ENCODE measurements at places on chromosomes 11 and 22.

DNA sequence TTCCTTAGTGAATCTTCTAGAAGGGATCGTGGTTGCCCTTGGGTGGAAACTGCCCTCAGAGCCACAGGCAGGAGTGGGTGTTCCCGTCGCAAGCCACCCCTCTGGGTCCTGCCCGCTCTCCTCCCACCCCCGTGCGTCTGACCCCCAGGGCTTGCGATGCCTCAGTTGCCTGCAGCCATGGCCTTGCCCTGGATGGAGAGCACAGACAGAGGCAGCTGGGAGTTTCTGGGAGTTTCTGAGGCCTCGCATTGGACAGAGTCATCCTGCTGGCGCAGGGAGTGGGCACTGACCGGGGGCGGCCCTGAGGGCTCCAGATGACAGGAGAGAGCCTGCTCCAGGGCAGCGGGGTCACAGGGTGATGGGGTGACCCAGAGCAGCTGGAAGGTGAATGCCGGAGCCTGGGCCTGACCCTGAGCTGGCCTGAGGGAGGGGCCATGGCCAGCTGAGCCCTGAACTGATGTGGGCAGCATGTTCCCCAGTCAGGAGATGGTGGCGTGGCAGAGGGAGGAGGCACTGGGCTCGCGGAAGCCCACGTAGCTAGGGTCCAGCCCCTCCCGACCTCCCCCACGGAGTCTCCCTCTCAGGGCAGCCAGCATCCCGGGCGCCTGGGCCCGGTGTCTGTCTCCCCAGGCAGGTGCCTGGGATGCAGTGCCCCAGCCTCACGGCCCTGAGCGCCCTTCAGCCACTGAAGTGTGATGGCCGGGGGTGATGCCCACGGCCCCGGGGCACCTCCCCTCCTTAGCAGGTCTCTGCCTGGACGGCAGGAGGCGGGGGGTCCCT is 1236.2 kb downstream of the BRD1 start:
- DNase-seq: no peak

DNA sequence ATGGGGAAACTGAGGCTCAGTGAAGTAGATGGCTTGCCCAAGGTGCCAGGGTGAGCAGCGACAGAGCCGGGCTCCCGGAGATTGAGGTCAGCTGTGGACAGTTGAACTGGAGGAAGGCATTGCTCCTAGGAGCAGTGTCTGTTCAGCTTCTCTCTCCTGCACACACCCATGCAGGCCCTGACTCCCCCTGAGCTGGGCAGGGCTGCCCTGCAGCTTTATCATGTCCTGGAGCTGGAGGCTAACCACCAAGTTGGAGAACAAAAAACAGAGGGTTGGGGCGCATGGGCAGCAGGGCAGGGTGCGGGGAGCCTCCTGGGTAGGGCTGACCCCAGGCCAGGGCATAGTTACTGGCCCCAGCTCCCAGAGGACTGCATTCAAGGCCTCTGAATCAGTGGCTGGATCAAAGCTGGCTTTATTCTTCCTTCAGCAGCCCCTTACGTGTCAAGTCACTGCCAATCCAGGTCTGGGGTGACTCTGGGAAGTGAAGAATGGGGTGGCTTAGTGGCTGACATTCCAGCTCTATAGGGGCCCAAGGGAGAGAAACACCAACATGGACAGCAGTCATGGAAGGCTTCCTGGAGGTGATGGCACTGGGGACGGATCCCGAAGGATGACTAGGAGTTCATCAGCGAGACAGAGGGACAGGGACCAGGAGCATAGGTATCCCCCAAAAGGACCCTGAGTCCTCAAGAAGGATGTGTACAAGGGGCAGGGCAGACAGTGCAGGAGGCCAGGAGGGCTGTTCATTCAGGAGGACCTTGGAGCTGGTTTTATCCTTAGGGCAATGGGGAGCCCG is 83.8 kb downstream of the CACNA1I start:
- no peak for DNase-seq

DNA sequence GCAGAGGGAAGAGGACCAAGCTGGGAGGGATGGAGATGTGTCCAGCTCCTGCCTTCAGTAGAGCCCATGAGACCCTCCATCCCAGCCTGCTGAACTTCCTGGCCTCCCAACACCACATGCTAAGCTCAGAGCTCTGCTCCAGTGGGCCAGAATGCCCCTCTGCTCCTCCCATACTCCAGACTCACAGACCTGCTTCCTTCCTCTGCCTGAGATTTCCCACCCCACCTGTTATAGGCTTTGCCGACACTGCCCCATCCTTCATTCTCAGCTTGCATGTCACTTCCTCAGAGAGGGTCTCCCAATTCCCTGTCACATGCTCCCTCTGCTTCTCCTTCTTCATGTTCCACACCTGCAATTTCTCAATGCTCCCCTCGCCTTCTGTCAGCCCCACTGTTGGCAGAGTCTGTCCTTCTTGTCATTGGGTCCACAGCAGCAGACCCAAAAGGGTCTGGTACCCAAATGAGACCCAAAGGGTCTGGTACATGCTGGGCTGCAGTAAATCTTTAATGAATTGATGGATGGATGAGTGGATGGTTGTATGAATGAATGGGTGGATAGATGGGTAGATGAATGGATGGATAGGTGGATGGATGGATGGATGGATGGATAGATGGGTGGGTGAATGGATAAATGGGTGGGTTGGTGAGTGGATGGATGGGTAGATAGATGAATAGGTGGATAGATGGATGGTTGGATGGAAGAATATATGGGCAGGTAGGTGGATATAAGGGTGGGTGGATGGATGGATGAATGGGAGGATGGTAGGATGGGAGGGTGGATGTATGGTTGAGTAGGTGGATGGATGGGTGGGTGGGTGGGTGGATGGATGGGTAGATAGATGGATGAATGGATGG is 105.3 kb upstream of the FGF3 start:
- DNase-seq: no peak

DNA sequence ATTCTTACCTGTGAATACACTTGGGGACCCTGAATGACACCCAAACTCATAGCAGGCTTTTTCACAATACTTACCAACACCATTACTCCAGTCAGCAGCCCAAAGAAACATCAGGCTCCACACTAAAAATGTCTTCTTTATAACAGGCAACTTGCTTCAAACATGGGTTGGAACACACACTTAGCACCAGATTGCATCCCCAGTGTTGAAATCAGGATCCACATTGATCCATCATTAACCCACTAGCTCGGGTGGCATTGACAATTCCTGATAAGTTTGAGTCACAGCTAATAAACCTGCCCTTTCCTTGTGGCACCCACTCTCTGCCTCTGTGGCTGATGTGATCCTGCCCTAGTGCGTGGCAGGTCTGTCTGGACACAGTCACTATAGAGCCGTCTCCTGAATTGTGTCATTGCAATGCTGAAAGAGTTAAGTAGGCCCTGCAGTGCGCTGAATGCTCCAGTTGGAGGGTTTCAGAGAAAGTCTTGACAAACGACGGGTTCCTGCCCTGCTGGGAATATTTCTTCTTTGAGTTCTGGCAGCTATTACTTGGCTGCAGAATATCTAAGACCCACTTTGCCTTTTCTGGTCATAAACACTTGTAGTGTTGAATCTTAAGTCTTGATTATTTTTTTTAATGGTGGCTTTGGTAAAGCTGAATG is 19.6 kb upstream of the C11orf96 start:
- DNase-seq: no peak

DNA sequence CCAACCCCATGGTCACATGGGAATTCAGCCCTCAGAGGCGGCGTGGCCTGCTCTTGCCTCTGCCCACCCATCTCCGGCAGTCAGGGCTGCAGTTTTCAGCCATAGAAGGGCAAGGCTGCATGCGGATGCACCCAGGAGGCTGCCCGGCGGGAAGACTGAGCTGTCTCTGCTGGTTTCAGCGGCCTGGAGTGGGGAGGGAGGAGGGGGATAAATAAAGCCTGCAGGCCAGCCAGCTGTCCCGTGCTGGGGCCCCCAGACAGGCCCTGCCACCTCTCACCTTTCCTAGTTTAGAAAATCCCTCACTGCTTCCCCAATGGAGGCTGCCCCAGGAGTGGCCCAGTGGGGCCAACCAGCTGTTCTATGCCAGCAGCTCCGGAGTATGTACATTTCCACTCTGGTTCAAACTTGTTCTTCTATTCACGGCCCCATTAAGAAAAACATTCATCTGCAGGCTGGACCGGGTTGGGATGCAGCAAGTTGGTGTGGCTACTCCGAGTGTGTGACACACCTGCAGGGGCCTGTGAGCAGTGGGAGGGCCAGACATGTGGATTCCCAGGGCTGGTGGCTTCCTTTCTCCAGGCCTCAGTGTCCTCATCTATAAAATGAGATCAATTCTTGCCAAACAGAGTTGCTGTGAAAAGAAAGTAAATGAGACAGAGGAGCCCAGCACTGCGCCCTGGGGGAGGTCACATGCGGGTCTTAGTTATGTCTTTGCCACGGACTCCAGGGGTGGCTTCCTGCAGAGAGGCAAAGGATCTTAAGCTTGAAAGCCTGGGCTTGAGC is 5.0 kb downstream of the MICALL1 start:
- DNase-seq: no peak

- DNase-seq: no peak
These were observed 2.2 kb downstream of the LRFN4 start for GRCh38 chr11:66858939-66859685.

- DNase-seq: no peak
These were observed 66.7 kb upstream of the DBX1 start for GRCh38 chr11:20226933-20227332.

DNA sequence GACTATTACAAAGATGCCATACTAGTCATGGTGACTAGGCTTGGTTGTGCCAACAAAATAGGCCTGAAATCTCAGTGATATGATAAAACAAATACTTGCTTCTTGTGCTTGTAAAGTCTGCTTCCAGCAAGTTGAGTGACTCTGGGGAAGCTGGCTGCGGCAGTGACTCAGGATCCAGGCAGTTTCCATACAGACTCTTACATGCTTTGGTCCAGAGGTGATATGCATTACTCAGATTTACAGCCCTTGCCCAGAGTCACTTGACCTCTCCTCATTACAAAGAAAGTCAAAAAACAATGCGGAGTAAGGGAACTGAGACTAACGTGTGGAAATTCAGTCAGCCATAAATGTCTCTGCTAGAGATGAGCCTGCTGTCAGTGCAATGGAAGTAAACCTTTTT is 387.5 kb downstream of the KCNA4 start:
- peak; percentile 27 for DNase-seq

GRCh38 chr11:65884716-65885092 is 3.6 kb downstream of the FIBP start:
- peak; percentile 67 for DNase-seq

DNA sequence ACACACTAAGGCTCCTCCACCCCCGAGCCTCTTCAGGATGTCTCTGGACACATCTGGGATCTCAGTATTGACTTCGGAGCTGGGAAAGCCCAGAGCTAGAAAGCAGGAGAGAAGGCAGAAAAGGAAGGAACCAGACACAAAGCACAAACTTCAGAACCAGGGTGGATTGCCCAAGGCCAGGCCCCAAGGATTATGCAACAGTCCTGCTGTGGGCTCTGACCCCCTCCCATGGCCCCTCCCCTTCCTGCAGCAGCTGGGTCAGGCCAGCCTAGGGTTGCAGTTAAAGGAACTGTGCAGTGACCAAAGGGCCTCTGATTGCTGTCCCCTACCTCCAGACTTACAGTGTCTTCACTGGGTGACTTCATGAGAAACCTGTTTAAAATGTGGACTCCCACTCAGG is 5.3 kb downstream of the KCNE3 start:
- peak; percentile 57 for DNase-seq

GRCh38 chr11:68667511-68668500 is 16.5 kb upstream of the GAL start:
- DNase-seq: no peak

- no peak for DNase-seq
These were observed 11.5 kb downstream of the CLMP start for GRCh38 chr11:123183391-123184099.

GRCh38 chr11:94595076-94595475 is 27.9 kb downstream of the PIWIL4 start:
- no peak for DNase-seq

DNA sequence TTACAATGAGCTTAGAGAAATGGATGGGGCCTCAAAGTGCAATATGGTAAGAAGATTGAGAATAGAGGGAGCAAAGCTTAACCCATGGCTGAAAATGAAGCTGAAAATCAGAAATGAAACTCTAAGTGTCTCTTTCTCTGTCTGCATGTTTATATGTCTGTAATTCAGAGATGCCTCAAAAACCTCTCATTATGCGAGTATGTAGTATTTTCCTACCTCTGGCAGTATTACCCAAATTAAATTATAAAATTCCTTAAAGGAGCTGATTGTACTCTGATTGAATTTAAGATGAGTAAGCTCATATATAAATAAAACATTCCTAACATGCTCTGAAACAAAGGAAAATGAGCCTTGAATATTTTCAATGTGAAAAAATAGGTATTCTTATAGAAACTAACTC is 39.8 kb upstream of the PRSS23 start:
- DNase-seq: no peak

DNA sequence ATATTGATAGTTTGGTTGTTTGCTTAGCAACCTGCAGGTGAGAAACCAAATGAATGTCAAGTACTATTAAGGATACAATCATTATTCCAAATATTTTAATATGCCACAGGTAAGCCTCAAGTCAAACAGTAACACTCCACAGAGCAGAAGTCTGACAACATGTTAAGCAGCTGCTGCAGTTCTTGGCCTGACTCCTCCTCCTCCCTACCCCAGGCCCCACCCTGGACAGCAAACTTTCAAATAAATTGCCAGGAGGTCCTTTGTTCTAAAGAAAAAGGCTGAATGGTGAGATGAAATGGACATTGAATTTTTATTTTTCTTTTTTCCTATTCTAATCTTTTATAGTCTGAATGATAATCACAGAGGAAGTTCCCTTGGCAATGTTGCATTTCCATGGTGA is 260.0 kb upstream of the POU2AF2 start:
- no peak for DNase-seq

DNA sequence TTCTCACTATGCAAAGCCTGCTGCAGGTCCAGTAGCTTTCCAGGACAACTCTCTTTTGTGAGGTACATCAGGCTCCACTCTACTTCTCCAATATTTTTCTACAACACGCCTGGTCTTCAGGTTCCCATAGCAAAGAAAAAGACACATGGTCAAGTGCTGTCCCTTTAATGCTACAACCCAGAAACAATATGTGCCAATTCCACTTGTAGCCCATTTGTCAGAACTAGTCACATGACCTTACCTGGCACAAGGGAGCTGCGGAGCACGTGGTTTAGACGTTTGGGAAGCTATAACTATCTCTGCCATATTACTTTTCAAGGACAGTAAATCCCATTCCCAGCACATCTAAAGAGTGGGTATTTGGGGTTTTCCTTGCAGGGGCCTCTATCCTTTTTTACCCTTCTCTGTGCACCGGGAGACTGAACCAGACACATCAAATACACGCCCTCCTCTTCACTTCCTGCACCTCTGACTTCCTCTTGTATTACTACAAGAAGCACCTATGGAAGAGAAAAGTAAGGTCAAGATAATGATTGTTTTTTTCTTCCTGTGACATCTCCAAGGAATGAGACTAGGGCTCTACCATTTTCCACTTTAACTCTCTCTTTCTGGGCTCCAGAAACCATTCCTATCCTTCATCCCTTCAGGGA is 237.6 kb downstream of the ETS1 start:
- DNase-seq: no peak

- peak; percentile 42 for DNase-seq
These were observed 1.1 kb downstream of the HYOU1 start for GRCh38 chr11:119055901-119056300.

GRCh38 chr11:122155765-122156527 is 39.9 kb upstream of the BLID start:
- DNase-seq: no peak

- DNase-seq: peak; percentile 22
These were observed 98.2 kb downstream of the LDLRAD3 start for GRCh38 chr11:36041988-36042611.
